RWPE1 (cell line): ENCODE measurements at places on chromosomes 1 and 21.

DNA sequence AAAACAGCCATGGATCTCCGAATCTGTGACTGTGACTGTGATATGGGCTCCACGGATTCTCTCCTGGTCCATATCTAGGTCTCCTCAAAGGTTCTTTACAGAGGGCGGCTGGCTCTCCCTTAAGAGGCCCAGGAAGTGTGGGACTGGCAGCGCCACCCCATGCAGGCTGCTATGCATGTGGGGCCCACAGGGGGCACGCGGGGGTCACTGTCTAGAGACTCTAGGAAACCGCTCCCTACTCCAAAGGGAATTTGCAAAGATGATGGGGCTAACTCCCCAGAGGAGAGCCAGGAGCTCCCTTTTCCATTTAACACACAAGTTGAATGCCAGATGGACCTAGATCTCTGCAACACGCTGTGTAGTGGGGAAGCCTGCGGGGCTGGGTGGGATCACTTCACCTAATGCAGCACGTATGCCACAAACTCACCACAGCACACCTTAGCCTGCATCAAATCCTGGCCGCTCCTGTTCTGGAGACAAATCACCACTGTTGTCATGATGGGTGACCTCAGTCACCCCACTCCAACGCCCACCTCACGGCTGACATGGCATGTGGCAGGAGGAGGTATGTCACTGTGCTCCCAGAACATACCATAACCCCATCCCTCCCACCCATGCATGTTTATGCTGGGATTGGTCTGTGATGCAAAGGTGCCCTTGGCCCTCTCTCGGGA lies 61.7 kb downstream of the SLC45A1 start:
- DNase-seq, result no peak

GRCh38 chr1:55298167-55298894 lies 83.2 kb upstream of the USP24 start:
- DNase-seq, result no peak

- DNase-seq, result no peak
These were observed 882 bp downstream of the VPS13D start for GRCh38 chr1:12230549-12231275.

DNA sequence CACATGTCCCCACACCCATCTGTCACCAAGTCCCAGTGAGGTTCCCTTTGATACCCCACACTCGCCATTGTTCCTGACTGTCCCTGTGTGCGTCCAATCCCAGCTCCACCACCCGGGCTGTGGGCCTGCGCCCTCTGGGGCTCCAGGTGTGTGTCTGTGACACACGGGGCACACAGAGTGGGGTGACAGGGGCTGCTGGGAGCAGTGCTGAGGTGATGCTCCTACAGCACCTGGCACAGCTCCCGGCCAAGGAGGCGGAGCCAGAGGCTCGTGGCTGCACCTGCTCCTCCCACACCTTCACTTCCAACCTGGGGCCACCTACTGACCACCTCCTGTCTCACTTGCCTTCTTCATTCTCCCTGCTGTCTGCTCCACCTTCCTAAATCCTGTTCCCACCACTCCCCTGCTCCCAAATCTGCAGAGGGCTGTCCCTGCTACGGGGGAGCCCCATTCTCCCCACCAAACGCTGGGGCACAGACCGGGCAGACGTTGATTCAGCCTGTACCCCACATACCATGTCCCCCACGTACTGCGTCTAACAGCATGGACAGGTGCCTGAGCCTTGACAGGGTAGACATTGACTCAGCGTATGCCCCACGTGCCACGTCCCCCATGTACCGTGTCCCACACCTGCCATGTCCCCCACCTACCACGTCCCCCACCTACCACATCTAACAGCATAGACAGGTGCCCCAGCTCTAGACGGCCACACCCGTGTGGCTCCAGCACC lies 16.4 kb downstream of the WDR4 start:
- DNase-seq, result no peak
